Activated CD8-positive, alpha-beta T cell treated with anti-CD3 and anti-CD28 coated beads, Interleukin-2, amount 10 ng/mL, durations not matched to agents 7 days and 5 days (primary cell): ENCODE measurements at places on chromosomes 16 and 17. TPM values are rescaled to one million over a fixed set of nuclear protein-coding genes. Genes with fewer than 3 reads are reported as not detected.
A peak's percentile ranks its signal among the peaks of the same experiment; 100 is the strongest.

The STAC2 gene
- total RNA-seq: not detected

- DNase-seq: no peak
Measured at GRCh38 chr17:82463391-82463790, 4.8 kb downstream of the NARF start.

- no peak for DNase-seq
Measured at GRCh38 chr17:53837131-53837530, 14.4 kb downstream of the KIF2B start.

- DNase-seq: no peak
Measured at GRCh38 chr17:71921796-71922195, 199.0 kb upstream of the SOX9 start.

The HELZ gene
- 69.1 TPM for total RNA-seq

DNA sequence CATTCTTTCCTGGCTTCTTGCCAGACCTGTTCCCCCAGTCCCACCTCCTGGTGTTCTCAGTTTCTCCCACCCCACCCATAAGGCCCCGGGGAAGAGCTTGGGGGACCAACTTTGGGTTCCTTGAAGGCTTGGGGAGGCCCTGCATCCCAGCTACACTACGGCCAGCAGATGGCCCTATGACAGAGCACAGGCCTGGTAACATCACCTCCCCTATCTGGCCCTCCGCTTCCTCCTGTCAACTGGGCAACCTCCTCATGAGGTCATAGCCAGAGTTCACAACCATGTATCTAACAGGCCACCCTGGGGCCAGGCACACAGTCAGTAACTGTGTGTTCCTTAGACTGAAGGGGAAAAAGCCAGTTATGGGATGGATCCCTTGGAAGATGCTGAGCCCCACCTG, 31.4 kb downstream of the MYO15A start:
- no peak for DNase-seq

The TMED6 gene
- total RNA-seq: 1.8 TPM

The COL1A1 gene
- 0.26 TPM for total RNA-seq

DNA sequence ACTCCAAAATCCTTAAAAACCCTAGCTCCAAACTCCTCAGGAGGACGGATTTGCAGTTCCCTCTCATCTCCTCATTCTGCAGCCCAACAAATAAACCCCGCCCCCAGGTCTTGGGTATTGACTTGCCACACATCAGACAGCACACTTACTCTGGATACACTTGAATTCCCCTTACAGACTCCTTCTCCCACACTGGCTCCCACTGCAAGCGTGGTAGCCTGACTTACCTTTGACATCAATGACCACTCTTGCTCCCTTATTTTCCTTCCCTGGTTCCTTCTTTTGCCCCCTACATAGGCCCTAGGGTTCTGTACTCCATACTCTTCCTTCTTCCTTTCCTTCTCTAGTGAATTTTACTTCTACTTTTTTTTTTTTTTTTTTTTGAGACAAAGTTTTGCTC, 7.5 kb downstream of the RFFL start:
- DNase-seq: no peak

The GPRC5B gene
- not detected for total RNA-seq

DNA sequence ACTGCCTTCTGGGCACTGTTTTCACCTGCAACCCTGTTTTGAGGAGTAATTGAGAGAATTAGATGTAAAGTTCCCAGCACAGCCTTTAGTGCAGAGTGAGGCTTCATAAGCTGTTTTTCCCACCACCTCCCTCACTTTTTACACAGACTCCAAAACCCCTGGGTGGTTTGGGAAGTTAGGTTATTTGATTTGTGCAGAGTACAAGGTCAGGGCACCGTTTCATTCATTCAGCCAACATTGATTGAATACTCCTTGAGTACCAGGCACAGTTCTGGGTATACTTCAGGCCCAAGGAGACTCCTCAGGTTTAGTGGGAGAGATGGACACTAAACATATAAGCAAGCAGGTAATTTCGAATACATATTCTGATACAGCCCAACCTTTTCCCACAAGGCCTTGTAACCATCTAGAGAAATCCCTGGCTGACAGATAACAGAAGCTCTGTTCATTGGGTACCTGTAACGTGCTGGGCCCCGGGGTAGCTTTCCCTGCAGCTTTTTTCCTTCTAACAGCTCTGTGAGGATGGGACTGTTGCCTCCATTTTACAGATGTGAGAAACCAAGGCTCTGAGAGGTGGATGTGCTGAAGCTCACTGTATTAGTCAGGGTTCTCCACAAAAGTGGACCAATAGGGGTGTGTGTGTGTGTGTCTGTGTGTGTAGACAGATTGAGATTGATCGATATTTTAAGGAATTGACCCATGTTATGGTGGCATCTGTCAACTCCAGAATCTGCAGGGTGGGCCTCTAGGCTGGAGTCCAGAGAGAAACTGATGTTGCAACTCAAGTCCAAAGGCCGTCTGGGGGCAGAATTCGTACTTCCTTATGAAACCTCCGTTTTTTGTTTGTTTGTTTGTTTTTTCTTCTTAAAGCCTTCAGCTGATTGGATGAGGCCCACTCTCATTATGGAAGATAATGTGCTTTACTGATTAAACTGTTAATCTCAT, 234.7 kb downstream of the SNX29 start:
- DNase-seq: no peak

The RAB26 gene
- total RNA-seq: 0.31 TPM

DNA sequence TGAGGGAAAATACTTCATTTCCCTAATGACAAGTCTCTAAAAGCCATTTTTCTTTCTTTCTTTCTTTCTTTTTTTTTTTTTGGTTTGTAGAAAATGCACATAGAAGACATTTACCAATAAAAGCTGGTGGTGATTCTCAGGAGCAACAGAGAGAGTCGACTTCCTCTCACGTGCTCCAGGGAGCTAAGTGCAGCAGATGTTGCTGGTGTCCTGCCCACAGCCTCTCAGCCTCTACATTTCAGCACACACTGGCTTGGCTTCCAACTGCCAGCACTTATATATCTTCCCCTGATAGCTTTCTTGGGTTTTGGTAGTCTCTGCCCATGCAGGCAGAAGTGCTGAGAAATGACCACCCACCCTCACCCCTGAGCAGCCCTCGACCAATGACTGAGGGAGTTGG, 58.4 kb upstream of the MARCHF10 start:
- DNase-seq: no peak

The MSLN gene
- total RNA-seq: not detected

DNA sequence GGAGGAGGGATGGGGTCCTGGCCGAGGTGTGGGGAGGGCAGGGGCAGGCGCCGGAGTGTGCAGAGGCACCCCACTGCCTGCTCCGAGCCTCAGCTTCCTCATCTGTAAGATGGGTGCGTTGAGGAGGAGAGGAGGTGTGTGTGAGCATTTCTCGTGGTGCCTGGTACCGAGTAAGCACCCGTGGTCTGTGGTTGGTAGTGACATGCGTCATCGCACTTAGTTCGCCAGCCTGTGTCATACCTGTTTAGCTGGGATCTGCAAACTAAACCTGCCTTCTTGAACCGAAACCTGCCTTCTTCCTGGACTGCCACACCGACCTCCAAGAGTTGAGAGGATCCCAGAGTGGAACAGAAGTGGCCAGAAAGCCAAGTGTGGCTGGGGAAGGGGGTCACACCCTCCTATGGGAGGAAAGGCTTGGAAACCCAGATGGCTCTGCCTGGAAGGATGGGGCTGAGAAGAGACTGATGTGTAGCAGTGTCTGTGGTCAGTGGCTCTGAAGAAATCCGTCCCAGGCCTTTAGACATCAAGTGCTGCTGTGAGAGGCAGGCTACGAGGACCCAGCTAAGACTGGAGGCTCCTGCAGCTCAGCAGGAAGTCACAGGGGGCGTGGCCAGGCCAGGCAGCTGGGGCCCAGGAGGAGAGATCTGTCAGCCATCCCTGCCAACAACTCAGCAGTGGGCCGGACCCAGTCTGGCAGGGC, 162.6 kb upstream of the PLCG2 start:
- peak; percentile 85 for DNase-seq

The SLC7A6OS gene
- total RNA-seq: 26.3 TPM

- no peak for DNase-seq
Measured at GRCh38 chr16:11553371-11553770, 33.3 kb downstream of the LITAF start.

GRCh38 chr17:28575126-28575795, 1.4 kb downstream of the ALDOC start:
- DNase-seq: no peak

DNA sequence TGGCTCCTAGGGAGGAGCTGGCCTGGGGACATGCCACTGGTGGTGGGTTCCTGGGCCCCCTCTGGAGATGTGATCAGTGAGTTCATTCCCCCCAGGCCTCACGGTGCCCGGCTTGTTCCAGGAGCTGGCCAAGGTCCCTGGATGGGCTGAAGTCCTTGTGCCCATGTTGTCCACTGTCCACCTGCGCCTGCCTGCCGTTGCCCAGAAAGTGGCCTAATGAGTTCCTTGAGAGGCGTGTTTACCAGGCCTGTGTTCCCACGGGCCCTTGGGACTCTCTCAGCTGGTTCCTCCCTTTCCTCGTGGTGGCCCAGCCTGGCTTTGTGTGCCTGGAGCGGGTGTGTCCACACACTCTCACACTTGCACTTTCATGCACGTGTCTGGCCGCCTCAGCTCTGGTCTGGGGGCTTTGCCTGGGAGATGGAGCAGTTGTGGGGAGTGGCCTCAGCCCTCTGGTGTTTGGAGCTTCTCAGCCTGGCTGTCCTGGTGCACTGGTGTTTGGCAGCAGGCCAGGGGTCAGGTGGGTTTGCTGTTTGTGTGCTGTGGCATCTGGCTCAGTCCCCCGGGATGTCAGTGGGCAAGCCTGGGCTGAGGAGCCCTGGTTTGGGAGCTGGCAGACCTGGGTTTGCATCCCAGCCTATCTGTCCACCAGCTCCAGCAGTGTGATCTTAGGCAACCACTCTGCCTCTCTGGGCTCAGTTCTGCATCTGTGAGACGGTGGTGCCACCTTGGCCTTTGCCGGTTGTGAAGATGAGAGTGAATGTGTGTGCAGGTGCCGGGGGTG, 18.0 kb downstream of the ADCY7 start:
- no peak for DNase-seq
